Stimulated activated CD8-positive, alpha-beta memory T cell treated with anti-CD3 and anti-CD28 coated beads, Interleukin-7, amount 100 ng/mL, for 1 hour (primary cell): ENCODE measurements at places on chromosomes 16 and 17.

DNA sequence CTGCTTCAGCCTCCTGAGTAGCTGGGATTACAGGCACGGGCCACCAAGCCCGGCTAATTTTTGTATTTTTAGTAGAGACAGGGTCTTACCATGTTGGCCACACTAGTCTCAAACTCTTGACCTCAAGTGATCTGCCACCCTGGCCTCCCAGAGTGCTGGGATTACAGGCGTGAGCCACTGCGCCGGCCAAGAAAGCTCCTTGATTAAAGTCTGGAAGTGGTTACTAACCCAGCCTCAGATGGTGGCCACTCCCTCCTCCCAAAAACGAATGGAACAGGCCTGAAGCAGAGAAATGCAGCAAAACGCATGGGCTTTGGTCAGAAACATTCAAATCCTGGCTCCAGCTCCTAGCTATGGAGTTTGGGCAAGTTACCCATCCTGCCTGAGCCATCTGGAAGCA lies 11.3 kb downstream of the FKBP10 start:
- no peak for DNase-seq

DNA sequence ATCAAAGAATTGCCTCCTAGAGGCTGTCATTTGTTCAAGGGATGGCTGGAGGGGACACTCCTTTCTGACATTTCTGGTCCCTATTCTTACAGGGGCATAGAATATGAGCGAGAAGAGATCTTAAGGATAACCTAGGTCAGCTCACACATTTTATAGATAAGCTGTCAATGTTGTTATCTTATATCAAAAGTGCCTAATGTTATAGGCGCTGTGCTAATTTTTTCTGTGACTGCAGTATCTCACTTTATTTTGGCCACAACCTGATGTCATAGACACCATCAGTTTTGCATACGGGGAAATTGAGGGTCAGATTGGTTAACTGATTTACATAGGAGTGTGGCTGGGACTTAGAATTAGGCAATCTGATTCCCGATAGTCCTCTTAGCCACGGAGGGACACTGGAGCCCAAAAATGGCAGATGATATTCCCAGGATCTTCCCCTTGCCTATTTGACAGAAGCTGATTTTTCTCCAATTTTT lies 1.2 kb downstream of the CPD start:
- no peak for DNase-seq

DNA sequence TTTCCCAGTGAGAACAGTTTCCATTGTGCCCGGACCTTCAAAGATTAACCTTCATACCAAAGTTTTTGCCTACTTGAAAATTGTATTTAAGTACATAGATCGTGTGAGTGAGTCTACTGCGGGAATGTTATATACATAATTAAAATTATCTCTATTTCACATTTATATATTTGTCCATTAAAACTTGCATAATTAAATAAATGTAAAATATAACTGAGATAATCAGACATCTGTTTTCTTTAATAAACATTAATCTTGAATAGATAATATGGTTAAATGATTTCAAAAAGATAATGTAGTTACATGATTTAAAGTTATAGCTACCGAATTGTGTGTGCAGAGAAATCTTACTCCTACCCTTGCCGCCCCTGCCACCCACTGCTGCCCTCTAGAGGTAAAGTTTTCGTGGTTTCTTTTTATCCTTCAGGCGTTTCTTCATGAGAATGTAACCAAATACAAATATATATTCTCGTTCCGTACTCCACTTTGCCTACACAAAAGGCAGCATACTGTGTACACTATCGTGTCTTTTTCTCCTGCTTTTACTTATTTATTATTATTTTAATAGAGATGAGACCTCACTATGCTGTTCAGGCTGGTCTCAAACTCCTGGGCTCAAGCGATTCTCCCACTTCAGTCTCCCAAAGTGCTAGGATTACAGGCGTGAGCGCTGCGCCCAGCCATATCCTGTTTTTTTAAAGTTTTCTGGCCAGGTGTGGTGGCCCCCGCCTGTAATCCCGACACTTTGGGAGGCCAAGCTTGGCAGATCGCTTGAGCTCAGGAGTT lies 35.6 kb downstream of the RPA1 start:
- DNase-seq, result no peak

DNA sequence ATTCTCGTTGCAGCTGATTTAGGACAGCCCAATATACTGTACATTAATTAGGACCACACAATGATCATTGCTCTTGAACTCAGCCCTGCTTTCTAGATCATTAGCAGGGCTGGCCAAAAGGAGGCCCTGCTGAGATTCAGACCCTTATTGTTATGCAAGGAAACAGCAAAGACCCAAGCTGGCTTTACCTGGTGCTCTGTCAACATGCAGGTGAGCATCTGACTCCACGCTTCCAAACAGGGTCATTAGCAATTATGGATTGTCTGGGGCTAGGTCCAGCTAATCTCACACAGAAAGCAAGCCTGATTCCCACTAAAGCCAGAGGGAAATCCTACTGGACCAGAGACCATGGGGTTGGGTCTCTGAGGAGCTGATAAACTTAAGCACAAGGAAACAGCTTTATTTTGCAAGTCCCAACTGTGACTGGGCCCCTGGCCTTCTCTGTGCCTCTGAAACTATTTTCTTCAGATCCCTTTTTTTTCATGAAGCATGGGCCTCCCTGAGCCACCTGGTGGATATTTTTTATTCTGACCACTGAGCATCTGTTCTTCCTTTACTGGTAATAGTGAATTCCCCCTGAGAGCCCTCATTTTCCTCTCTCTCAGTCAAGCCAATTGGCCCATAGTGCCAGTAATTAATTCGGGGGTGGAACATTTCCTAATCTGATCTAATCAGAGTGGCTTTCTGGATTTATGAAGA lies 236.1 kb downstream of the GRIN2A start:
- no peak for DNase-seq

- no peak for DNase-seq
Observed at GRCh38 chr17:42530952-42531454, 5.0 kb upstream of the NAGLU start.

DNA sequence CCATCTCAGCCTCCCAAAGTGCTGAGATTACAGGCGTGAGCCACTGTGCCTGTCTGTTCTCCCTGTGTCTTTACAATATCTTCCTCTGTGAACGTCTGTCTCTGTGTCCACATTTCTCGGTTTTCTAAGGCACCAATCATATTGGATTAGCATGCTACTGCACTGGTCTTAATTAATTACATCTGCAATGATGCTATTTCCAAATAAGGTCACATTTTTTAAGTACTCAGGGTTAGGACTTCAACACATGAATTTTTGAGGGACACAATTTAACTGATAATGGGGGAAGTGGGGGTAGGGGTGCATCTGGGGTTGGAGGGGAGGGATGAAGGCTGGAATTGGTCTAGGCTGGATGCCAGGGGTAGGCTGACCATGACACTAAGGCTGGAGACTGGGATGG lies 102.6 kb downstream of the N4BP1 start:
- DNase-seq, result no peak

DNA sequence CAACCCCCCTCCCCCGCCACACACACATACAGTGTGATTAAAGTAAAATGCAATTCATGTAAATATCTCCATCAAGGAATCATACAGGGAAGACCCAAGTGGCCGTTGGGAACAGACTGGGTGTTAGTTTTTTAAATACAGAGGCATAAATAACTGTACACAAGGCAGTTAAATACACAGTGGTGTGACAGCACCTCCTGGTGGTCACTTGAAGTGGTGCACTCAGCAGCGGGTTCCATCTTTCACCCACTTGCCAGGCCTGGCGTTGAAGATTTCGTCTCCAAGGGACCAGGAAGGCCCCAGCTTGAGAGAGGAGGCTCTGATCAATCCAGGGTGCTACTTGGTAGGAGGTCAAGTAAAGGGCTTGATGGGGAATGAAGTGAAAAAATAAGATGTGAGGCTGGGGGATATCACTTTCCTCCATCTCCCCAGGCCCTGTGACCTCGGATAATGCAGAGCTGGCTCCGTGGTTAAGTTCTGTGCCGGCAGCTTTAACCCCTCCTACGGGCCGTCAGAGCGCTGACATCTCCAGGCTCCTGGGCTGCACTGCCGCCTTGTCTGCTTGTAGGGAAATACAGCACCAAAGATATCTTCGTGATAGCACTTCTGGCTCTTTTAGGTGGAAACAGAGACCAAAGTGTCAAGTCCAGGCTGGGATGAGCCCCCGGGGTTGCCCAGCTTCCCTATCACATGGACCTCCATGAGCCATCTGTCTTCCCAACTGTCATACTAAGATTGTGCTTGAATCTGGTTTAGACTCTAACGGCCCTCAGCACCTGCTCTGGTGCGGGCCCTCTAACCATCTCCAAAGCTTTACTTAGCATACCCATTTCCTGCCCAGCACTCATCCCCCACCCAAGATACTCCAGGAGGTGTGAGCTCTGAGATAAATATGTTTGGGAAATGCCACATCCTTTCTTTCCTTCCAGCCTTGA lies 20.7 kb downstream of the LGALS9 start:
- peak; percentile 36 for DNase-seq
